Activated T-helper 1 cell treated with Interleukin-2 at 50 U/mL for 16 hours (primary cell): ENCODE measurements at places on chromosomes 11 and 22.
A peak's percentile ranks its signal among the peaks of the same experiment; 100 is the strongest.

DNA sequence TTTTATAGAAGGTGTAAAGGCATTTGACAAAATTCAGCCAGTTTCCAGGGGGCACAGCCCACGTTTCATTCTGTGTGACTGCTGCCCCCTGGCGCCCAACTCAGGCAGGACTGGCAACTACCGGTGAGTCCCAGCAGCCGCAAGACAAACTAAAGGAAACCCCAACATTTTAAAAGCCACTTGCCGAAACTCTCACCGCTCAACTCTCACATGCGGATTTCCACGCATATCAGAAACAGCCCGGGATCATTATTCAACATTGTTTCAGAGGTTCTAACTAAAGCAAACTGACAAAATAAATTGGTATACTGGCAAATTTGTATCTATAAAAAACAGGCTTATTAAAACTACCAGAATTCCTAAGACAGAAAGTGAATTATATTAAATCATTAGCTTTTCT lies 48.2 kb downstream of the MORC2 start:
- peak; percentile 65 for DNase-seq

GRCh38 chr22:22026157-22026831 lies 43.7 kb upstream of the TOP3B start:
- no peak for DNase-seq

GRCh38 chr11:8354622-8355415 lies 91.1 kb upstream of the LMO1 start:
- DNase-seq: no peak

GRCh38 chr11:108931168-108931567 lies 266.3 kb downstream of the DDX10 start:
- DNase-seq: no peak

GRCh38 chr11:107688322-107688918 lies 23.4 kb downstream of the SLN start:
- DNase-seq: no peak

- no peak for DNase-seq
Measured at GRCh38 chr22:49143812-49144211, 683.9 kb downstream of the BRD1 start.

GRCh38 chr22:17907748-17908051 lies 116.7 kb downstream of the MICAL3 start:
- no peak for DNase-seq

DNA sequence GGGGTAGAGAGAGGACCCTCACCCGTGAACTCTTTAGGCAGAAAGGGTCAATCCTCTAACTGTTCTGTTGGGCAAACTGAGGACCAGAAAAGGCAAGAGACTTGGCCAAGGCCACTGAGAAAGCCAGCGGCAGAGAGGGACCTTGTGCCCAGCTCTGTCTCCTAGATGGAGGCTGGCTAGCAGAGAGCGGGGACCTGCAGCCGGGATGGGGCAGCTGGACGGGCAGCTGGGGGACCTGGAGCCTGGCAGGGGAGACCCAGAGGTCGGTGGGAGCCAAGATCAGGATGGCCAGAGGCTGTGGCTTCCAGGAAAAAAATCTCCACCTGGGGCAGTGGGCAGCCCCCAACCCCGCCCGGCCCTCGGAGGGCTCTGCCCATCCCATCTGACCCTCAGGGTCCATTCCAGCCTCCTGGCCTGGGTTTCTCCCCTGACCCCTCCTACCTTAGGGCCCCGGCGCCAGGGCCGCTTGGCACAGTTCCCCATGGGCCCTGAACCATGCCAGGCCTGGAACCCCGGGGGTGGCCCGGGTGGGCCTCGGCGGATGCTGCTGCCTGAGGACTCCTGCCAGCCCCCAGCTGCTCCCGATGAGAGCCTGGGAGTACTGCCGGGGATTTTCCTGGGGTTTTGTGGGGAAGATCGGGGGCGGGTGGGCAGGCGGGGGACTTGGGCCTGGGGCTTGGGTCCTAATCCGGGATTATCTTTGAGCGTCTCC lies at the start of gene CABP2:
Gene CABP2 (minus strand): TSS at position 603 of the 712 bp plus-strand sequence. CDS start 120 bp downstream, at position 483.
- no peak for DNase-seq

- DNase-seq: no peak
Measured at GRCh38 chr11:107957109-107957588, 28.9 kb downstream of the RAB39A start.

DNA sequence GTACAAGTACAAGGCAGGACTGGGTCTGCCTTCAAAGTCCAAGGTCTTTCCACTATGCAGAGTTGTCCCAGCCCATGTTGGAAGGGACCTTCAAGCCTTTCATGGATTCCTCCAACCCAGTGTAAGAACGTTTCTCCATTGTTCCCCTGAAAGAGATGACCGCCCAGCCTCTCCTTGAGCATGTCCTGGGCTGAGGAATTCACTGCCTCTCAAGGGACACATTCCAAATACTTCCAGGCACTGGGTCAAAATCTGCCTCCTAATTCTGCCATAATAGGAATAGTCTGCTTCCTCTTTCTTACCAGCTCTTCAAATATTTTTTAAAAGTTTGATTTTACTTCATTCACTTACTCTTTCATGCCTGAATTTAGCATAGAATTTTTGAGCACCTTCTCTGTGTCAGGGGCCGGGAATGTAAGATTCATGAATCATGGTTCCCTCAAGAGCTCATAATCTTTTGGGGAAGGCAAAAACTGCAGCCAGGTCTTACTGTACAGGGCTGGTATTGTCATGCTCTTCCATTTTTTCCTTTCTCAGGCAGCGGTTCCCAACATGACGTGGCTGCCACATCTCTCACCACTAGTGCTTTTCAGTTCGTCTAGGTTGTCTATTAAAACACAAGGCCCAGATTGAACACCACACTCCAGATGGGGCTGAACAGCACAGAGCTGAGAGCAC lies 143.3 kb upstream of the TBCEL start:
- no peak for DNase-seq

DNA sequence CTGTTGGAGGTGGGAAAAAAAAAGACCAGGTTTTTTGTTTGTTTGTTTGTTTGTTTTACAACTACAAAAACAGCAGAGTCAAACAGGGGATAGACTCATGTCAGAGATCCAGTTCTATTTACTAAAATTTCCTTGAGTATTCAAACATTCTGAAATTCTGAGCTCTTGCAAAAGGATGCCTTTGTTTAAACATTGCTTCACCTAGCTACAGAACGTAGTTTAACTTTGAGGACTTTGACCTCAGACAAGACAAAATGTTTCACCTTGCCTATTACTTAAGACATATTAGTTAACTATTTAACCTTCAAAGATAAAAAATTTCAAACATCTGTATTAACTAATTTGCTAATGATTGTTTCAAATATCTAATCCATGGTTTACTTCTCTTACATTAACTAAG lies 36.1 kb upstream of the GLYATL2 start:
- no peak for DNase-seq

DNA sequence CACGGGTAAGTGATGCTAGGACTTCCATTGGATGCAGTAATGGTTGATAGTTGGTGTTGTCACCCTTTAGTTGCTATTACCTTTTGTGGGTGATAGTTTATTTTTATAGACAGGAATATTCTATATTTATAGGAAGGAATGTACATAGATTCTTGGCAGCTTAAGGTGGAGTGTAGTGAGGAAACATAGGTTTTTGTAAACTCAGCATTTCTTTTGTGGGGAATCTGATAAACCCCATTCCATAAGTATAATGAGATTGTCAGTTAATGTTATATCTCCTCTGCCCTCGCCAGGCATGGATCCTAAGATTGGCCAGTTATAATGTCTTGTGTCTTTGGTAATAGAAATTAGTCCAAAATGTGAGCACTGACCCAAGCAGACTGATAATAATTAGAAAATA lies 262.7 kb downstream of the JRKL start:
- no peak for DNase-seq

DNA sequence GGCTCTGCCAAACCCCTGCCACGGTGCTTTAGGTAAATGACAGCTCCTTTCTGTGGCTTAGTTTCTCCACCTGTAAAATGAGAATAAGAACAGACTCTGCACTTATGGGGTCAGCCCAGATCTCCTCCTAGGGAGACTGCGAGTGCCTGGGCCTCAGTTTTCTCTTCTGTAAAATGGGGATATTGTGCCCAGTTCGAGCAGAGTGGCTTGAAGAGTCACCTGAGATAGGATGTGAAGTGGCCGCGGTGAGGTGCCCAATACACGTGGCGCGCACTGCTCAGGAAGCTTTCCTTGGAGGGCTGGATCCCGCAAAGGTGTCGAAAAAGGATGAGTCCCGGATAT lies 473 bp upstream of the EMID1 start:
- no peak for DNase-seq

DNA sequence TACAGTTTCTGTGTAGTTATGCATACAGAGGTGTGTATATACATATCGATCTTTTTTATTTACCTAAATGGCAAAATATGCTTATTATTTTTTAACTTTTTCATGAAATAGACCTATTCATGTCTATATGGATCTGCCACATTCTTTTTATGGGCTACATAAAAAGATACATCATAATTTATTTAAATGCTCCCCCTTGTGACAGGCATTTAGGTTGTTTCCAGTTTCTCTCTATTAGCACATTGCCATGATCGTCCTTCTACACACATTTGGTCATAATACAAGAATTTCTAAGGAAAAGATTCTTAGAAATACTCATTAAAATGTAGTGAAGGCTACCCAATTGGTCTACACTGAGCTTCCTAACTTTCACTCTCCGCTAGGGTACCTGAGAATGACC lies 1067.4 kb downstream of the OPCML start:
- DNase-seq: no peak

- no peak for DNase-seq
Measured at GRCh38 chr11:60121264-60121663, 32.8 kb downstream of the MS4A2 start.
